ENCODE measurements at places on chromosomes 4 and X.

DNA sequence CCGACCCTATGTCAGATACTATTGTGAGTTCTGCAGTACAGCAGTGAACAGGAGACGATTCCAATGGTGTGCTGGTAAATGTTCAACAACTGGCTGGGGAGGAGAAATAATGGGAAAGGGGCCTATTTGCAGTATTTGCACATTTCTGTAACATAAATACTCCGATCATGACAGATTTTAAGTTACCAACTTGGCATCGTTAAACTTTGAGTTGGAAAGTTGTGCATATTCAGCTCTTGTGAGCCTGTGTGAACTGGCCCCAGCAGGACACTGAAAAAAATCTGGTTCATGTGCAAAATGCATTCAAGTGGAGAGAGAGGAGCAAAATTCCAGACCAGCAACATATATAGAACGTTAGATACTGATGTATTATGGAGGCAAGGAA lies 175.0 kb downstream of the MAPK10 start:
- DNase-seq, result no peak

DNA sequence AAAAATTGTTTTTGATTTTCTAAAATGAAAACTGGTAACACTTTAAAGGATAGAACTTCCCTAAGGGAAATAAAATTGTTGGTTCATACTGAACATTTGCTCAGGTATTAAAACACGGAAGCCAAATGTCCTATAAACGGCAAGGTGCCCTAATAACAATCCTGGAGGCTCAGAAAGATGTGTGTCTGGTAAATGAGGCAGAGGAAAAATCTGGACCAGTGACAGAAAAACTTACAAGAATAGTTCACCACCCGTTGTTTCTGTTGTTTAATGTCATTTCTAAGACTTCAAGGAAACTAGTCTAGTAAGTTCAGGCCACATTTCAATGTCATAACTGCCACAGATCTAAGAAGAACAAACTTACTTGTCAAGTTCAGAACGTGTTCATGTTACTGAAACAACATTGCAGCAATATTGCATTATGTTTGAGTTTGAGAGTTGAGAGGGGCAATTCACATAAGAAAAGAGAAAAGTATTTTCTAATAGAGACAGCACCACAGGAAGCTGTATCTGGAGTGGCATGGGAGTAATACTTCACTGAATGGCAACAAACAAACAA lies 476.6 kb downstream of the GRXCR1 start:
- no peak for DNase-seq

GRCh38 chr4:134695433-134695832 lies 493.8 kb upstream of the PABPC4L start:
- DNase-seq, result no peak

GRCh38 chr4:106208481-106209460 lies 107.2 kb downstream of the TBCK start:
- no peak for DNase-seq

GRCh38 chr4:165855191-165855590 lies 17.8 kb upstream of the TLL1 start:
- DNase-seq, result no peak

DNA sequence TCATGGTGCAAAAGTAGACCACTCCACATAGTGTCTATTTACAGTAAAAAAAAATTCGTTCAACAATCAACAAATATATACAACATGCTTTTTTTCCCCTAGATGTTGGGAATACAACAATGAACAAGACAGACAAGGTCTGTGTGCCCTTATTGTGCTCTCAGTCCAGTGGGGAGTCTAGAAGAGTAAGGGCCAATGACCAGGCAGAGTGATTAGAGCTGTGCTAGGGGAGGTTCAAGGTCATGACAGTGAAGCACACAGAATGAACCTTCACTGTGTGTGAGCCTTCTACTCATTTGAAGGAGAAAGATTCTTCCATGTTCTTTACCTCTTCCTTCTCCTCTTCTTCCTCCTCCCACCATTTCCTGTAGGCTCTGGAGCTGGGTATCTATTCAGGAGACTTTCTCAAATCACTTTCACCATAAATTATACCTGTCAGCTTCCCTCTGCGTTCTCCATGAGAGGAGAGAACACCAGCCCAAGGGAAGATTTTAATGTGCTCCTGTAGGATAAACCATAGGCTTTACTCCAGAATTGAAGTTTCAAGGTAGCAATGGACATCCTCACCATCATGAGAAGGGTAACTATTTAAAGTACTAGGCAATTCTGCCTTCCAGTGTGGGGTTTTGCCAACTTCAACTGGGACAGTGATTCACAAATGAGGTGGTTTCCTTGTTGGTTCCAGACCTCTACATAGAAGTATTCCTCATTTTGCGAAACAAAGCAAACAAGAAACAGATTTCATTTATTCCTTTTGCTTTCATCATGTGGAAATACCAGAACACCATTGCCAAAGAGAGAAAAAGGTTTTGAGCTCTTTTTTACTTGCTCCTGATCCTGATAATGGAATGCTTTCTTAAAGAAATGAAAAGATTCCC lies 246.9 kb upstream of the GPC4 start:
- DNase-seq, result no peak

DNA sequence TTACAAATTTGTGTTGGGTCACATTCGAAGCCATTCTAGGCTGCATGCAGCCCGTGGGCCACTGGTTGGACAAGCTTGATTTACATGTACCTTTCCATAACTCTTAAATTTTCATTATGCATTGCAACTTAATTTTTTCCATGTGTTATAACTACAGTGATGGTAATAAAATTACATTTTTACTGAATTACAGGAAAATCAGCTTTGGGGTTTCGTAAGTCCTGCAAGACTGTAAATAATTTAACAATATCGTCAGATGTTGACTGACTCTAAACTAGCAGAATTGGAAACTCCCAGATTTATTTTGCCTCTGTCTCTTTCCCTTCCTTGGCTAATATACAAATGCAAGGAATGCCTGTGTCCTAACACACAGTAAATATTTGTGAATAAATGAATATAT lies 88.0 kb upstream of the RAPGEF2 start:
- no peak for DNase-seq

- no peak for DNase-seq
Observed at GRCh38 chr4:6361076-6361784, 91.6 kb downstream of the WFS1 start.

GRCh38 chrX:136762820-136763452 lies 17.8 kb downstream of the ARHGEF6 start:
- DNase-seq, result no peak

DNA sequence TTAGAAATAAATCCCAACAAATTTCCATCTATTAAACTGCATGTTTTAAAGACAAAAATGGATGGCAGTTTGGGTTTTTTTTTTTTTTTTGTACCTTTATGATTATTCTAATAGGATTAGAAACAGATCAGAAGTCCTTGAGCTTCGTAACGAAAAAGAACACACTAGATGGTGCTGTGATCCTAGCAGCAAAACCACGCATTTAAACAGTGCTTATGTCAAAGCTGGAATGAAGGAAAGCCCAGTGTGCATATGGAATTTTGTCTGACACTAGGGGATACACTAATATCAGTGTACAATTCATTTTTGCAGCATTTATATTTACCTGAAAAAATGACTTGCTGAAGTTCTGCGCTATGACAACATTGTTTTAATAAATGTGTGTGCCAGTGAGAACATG lies 229.1 kb downstream of the VEGFC start:
- DNase-seq, result no peak

DNA sequence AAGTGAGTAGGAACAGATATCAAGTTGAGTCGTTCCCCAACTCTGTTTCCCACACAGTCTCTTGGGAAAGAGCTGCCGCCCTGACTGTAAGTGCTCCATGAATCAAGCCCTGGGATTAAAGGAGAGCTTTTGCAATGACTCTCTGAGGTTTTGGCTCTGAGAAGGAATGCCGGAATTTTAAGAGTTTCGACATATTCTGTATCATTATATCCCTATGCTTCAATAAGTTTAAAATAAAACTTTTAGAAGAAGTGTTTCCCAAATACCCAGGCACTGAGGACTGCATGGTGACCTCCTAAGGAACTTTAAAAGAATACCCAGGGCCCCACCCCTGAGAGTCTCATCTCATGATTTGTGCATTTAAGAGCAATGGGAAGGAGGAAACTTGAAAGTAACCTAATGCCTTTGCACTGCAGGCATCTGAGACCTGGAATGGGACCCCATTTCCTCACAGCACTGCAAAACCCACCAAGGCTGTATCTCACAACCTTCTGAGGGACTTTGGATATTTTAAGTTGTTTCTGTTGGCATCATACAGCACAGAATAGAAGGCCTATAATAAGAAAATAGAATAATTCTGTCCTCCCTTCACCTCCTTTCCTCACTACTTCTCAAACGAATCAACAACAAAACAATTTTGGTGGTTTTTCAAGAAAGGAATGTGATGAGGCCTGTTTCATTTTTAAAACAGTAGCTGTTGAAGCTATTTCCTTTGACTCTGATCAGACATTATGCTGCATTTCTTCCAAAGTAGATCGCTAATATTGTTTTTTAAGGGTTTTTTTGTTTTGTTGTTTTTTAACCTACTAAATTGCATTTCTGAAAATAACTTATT lies 121.2 kb downstream of the GASK1B start:
- no peak for DNase-seq

GRCh38 chrX:134431894-134432293 lies 28.1 kb upstream of the HPRT1 start:
- DNase-seq, result no peak

DNA sequence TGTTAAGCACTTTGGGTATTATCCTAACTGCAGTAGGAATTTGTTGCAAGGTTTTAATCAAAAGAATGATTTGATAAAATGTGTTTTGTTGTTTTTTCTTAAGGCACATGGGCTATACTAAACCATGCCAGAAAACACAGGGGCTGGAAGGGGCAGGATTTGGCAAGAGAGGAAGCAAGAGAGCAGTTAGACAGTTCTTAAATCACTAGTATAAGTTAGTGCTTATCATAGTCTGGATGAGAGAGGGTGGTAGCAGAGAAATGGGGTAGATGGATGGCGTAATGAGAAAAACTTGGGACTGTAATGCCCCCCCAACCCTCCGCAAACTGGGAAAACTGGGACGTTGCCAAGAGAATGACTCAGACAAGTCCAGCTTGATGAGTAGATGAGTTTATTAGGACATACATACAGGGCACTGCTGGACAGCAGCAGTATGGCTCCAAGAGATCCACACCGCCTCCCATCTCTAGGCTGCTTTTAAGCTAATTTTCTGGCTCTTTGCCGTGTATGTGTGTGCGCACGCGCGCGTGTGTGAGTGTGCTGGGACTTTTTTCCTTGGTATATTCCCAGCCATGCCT lies 151.5 kb downstream of the PDLIM5 start:
- no peak for DNase-seq

DNA sequence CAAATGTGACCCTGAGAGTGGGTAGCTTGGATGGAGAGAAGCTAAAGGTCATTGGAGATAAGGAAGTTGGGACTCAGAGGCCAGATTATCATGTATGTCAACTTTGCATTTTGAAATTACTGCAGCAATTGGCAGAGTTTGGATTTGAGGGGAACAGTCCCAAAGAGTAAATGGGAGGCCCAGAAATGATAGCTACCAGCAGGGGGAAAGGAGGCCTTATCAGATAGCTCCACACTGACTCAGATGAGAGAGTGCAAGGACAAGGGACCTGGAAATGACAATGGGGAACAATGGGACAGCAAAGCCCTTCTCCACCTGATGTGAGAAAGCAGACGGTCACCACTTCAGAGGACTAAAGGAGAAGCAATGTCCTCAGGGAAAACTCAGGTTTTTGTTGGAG lies 201.5 kb upstream of the JADE1 start:
- no peak for DNase-seq

- no peak for DNase-seq
Observed at GRCh38 chrX:118496763-118497079, 1.1 kb downstream of the DOCK11 start.

GRCh38 chrX:1528186-1528883 lies 8.7 kb downstream of the P2RY8 start:
- DNase-seq, result no peak
